ENCODE measurements at places on chromosomes 5 and 9.

DNA sequence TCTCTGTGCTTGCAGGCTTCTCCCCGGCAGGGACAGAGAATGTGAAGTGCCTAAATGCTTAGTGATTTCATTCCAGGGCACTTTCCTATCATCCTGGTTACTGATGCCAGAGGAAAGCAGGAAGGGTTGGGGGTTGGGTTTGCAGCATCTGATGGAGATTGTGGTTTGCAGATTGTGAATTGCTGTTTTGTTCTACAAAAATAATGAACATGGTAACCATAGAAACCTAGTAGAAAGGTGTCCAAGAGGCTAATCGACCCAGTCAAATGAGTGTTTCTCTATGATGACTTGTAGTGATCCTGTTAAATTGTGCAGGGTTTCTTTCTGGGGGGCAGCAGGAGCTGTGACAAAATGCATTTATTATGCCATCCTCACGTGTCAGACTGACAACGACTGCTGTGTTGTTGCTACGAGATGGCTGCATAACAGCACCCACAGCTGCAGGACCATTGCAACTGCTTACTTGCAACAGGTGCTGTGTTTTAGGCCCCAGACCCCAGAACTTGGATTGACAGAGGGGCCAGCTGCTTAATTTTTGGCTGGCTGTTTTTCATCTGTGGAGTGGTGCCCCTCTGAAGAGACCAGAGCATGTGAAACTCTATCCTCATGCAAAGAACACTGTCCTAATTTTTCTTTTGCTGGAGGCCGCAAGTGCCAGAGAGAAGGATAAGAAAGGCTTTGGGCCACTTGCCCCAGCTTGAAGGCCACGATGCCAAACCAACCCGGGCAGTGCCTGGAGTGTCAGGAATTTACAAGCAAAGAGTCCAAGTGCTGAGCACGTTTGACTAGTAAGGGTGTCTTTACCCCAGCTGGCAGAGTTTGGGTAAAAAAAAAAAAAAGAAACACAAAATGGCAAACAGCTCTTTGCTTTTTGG, 397.8 kb downstream of the GADD45G start:
- no peak for DNase-seq

- no peak for DNase-seq
These were observed 12.6 kb upstream of the KIF27 start for GRCh38 chr9:83933790-83934189.

- no peak for DNase-seq
These were observed 15.9 kb downstream of the RETREG1 start for GRCh38 chr5:16600946-16601345.

DNA sequence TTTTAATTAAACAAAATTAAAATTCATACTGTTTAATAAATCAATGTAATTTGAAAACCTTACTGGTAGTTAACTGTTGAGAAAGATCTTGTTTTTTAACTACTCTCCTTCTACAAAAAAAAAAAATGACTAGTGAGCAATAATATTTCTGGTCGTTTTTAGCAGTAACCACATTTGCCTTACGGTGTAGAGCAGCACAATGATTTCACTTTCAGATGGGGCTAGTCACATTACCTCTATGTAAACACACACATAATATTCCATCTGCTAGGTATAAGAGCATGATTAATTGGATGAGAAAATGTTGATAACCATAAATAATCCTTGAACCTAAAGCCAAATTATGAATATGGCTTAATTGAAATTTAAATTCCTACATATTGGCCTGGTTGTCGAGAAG, 198.1 kb downstream of the CHSY3 start:
- no peak for DNase-seq

DNA sequence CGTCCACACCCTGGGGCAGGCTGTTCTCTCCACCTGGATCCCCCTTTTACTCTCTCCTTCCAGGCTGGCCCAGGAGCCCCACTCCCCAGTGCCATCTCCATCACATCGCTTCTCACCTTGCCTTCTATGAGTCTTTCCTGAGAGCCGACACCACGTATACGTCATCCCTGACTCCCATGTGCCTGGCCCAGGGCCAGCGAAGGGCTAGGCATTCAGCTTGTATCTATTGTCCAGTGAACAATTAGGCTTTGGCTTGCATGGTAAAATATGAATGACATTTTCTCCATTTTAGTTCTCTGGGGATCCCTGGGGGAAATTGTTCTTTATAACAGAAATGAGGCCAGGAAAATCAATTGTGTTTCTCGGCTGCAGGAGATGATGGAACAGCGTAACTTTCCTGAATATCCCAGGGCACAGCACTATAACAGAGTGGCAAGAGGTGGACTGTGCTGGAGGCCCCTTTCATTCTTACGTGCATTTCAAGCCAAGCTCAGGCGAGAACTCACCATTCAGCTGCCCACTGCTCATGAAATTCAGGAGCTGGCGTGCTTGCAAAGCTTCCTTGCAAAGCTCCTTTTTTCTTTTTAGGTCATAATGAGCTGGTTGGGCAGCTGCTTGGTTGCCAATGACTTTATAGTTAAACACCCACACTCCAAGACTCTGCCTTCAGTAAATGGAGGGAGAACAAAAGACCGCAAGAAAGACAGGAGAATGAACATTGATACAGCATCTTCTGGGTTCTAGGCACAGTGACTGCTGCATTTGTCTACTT, 37.7 kb downstream of the NSG2 start:
- DNase-seq = no peak

DNA sequence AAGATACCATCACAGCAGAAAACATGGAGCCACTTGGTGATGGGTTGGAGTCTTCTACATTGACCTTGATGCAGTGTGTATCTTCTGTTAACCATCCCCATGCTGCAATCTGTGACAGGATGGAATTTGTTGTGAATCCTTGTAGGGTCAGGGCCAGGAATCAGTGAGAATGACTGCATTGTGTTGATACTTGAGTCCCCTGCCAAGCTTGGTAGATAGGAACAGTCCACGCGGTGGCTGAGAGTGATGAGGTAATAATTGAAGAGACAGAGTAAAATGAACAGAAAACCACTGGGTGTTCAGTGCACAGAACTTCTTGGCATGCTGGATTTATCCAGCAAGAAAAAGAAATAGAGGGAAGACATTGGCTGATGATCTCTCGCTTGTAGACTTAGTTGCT, 217.5 kb downstream of the MAN2A1 start:
- DNase-seq = no peak

DNA sequence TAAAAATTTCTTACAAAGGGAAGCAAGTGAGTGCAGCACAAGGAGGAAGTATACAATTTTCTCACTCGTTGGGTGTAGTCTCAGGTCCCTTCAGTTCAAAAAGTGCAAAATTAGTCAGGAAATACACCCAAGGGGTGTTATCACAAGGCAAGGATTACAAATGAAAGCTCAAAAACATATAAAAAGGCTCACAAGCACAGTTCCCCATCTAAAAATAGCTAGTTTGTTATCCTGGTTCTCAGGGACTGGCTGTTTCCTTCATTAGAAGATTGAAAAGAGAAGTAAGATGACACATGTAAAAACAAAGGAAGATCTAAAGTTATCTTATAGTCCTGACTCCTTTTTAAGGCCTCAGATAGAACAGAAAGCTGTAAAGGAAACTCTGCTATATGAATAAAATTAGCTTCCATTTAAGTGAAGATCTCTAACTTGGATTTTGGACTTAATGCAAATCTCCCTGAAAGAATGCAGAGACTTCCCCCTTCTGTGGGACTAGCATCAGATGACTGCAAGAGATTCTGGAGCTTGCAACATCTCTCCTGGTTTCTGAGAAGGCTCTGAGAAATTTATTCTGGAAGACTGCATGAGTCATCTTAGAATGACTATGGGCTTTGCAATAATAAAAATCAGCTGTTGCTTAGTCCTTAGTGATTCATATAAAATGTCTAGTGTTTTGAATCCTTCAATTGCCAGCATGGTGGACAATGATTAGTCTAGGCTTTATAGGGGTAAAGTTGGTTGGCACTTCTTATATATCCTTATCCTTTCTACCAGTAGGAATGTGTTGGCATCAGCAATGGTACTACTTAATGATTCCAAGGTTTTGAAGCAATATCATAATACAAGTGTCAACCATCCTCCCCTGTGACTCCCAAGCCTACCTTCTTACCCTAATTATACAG, 25.4 kb downstream of the DAB2 start:
- DNase-seq = peak; percentile 95

- no peak for DNase-seq
These were observed 50.4 kb upstream of the SYNPO start for GRCh38 chr5:150589862-150590601.

DNA sequence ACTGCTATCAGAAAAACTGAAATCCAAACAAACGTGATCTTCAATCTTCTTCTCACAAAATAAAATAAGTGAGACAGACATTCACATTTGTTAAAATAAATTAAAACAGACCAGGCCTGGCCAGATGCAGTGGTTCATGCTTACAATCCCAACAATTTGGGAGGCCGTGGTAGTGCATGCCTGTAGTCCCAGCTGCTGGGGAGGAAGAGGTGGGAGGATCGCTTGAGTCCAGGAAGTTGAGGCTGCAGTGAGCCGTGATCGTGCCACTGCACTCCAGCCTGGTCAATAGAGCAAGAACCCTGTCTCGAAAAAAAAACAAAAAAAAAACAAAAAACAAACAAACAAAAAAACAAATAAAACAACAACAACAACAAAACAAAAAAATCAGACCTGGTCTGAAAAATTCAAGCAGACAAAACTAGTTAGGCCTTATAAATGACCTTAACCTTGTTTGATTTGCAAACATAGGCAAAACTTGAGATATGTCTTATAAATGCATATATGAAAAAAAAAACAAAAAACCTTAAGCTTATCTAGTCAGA, 10.8 kb downstream of the MAPKAP1 start:
- no peak for DNase-seq

DNA sequence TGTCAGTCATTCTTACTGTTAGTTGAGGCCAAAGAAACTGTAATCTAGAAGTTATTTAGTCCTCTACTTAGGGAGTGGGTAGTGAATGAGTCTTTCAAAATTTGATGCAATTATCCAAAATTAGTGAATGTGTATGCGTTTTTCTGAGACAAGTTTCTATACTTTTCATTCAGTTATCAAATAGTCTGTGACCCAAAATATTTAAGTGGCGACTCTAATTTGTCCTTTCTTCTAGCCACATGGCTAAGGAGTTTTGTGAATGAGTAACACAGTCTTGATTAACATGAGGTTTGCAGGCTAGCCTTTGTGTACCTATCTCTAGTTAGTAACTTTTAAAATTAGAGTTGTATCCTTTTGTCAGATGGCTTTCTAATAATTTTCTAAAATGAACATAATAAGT, 45.6 kb downstream of the COMMD10 start:
- no peak for DNase-seq

DNA sequence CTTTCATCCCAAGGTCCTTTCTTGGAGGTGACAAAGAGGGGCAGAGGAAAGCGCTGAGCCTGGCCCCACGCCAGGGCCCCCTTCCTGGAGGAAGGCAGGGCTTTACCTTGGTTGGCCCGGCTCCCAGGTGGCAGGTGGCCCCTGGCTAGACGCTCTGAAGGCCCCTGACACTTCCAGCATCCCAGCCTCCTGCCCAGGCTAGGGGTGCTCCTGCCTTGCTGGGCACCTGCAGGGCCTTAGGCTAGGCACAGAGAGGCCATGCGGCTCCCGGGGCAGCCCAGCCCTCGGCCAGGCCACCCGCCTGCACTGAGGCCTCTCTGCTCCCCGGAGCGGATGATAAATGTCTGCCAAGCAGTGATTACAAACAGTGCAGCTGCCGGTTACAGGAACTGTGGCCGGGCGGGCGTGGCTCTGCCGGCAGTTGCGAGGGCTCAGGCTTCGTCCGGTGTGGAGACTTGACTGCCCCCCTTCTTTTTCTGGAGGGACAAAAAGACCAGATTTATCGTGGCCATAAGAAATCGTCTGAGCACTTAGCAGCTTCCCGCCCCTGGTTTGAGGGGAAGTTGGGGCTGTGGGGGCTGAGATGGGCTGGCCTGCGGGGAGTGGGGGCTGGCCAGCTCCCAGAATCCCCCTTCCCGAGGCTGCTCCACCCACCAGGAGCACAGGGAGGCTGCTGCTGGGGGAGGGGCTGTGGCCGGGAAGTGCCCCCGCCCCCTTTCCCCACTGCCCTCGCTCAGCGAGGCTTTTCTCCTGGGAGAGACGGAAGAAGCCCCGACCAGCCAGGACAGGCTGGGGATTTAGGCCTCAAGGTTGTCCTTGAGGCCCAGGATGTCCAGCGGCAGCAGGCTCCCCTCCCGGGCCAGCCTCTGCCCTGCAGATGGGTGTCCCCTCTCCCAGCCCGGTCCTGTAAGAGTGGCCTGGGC, 31.6 kb upstream of the UBAC1 start:
- peak; percentile 73 for DNase-seq

GRCh38 chr5:39934830-39935229, 510.1 kb upstream of the DAB2 start:
- DNase-seq = no peak

DNA sequence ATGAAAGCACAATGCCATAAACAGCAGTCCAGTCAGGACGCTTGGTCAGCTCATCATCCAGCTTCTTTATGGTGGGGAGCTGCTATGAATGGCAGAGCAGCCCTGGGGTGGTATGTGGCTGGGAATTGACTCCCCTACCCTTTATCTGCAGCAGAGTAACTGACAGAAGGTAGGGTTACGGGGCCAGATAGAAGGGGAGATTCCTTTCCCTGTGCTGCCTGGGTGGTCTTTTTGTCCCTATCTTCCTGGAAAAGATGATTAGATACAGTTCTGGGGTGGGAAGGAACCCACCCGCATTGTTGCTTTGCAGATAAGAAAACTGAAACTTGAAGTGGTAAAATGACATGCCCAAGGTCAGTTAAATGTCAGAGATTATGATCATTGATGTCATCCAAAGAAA, 405.5 kb downstream of the ARHGEF28 start:
- no peak for DNase-seq

GRCh38 chr9:110802416-110803035, 133.9 kb downstream of the MUSK start:
- no peak for DNase-seq

DNA sequence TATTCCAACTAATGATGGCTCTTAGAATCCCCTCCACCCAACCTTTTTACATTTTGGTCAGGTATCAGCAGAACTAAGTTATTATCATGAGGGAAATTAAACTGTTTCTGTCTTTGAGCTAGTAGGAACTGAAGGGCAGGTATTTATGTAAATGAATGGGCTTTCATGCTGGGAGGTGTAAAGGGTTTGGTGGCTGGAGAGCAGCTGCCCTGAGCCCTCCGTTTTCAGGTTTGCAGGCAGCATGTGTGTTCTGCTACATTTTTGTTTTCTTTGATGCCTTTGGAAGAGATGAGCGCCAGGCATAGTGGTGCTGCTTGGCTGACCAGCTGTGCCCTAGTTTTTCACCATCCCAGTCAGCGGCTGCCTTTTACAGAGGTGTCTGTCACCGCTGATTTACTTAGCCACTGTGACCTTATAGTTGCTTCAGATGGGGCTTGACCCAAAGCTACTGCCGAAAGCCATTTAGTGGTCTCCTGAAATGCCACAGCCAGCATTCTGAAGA, 231.9 kb downstream of the MAST4 start:
- no peak for DNase-seq

DNA sequence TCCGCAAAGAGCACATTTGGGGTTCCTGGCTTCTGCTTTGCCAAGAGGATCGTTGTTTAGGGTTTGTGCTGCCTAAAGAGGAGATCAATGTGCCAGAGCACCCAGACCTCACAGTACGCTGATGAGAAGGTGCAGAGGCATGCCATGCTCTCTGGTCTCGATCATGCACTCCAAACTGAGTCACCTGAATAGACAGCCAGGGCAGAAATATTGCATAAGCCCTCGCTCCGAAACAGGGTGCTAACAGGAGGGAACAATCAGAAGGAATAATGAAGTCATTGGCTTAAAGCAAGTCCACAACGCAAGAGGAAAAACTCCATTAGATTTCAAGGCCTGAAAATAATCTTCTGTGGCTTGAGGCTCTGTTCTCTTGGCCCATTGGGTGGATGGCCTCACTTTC, 124.3 kb downstream of the GCNT1 start:
- no peak for DNase-seq

- no peak for DNase-seq
These were observed 324.9 kb downstream of the ZNF608 start for GRCh38 chr5:124421584-124421983.

All from HTR-8/SVneo (cell line).